ENCODE measurements at places on chromosomes 4 and X.

- DNase-seq, result no peak
Measured at GRCh38 chr4:173267711-173268110, 66.4 kb downstream of the HMGB2 start.

DNA sequence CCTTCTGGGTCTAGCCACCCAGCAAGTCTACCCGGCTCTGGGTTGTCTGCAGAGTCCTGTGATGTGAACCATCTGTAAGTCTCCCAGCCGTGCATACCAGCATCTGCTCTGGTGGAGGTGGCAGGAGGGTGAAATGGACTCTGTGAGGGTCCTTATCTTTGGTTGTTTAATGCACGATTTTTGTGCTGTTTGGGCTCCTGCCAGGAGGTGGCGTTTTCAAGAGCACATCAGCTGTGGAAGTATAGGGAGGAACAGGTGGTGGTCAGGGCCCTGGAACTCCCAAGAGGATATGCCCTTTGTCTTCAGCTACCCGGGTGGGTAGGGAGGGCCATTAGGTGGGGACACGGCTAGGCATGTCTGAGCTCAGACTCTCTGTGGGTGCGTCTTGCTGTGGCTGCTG, 66.5 kb upstream of the ZFP42 start:
- DNase-seq, result no peak

DNA sequence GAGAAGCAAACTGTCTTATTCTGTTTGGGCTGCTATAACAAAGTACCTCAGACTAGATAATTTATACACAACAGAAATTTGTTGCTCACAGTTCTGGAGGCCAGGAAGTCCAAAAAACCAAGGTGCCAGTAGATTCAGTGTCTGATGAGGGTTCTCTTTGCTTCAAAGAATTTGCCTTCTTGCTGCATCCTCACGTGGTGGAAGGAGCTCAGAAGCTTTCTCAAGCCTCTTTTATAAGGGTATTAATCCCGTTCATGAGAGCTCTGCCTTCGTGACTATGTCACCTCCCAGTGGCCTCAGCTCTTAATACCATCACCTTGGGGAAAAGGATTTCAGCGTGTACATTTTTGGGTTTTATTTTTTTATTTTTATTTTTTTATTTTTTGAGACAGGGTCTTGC, 20.1 kb downstream of the CA5B start:
- DNase-seq, result no peak

DNA sequence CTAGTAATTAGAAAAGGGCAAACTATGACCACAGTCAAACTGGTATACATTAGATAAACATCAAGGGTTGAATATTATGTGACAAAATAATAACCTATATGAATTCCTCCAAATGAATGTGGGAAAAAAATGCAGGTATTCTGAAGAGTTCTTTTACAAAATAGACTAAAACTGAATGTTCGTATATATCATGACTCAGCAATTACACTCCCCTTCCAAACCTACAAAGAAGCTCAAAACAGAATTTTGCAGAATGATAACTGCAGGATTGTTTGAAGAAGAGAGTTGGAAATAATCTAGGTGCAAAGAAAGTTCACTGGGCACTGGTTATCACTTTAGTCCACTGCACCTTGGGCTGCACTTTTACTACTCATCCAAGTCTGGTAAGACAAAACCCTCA, 134.1 kb downstream of the GABRG1 start:
- no peak for DNase-seq

DNA sequence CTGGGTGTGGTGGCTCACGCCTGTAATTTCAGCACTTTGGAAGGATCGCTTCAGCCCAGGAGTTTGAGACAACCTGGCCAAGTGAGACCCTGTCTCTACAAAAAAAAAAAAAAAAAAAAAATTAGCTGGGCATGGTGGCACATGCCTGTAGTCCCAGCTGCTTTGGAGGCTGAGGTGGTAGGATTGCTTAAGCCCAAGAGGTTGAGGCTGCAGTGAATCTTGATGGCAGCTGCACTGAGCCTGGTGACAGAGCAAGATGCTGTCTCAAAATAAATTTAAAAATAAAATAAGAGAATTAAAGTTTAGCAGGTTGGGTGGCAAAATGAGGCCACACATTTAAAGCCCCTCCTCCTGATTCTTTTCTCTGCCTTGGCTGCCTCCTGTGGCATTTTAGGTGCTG, 47.1 kb downstream of the HTT start:
- no peak for DNase-seq

- no peak for DNase-seq
Measured at GRCh38 chr4:153468587-153468986, 2.4 kb downstream of the TMEM131L start.

- DNase-seq, result no peak
Measured at GRCh38 chrX:39059866-39060265, 258.6 kb downstream of the MID1IP1 start.

- DNase-seq, result no peak
Measured at GRCh38 chr4:2788532-2789103, 4.3 kb upstream of the SH3BP2 start.

GRCh38 chr4:131091896-131092295, 1995.9 kb downstream of the C4orf33 start:
- DNase-seq, result no peak

DNA sequence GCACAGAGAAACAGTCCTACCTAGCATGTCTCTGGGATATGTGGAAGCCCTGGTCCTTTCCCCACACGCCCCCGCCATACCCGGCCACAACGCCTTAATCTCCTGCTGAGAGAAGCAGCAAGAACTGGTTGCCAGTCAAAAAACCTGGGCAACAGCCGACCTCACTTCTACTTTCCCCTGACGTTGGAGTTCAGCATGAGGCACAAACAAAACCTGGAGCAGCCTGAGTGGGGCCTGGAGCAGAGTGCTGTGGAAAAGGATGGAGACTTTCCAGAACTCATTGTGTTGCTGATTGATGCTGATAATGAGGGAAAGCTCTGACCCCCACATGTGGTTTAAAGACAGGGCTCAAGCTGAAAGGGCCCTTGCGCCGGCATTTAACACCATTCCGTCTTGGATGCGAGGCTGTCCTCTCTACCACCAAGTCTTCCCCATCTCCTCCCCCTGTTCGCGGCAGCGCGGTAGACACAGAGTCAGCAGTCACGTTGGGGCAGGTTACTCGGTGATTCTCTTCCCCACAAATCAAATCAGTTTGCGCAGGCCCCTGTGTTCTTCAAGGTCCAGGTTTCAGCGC, 666 bp downstream of the CCDC158 start:
- no peak for DNase-seq

DNA sequence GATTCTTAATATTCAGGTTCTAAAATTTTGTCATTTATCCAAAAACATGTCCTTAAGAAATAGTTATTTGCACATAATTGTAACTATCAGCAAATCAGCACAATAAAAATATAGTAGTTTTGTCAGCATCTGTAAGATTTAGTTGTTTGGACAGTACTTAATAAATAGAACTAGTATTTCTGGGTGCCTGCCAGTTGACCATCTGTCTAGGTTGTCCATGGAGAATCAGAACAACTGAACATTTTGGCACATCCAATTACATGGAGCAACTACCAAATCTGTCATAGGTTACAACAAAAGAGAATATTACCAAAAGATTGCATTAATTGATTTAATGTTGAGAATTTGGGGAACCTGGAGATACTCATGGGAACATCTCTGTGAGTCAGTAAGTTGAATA, 305.5 kb upstream of the TACR3 start:
- DNase-seq, result no peak

DNA sequence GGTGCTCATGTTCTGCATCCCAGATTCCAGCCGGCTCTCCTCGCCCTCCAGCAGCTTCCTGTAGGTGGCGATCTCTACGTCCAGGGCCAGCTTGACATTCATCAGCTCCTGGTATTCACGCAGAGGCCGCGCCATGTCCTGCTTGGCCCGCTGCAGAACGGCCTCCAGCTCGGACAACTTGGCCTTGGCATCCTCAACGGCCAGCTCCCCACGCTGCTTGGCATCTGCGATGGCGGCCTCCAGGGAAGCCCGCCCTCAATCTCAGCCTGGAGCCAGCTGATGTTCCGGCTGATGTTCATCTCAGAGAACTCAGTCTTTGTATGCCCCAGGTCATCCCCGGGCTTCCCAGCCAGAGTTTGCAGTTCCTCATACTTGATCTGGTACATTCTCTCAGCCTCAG, 431.8 kb upstream of the DIPK2B start:
- no peak for DNase-seq

- DNase-seq, result peak; percentile 47
Measured at GRCh38 chrX:641671-642435, 11.3 kb downstream of the SHOX start.

- no peak for DNase-seq
Measured at GRCh38 chr4:7837597-7838135, 102.0 kb downstream of the AFAP1 start.

- DNase-seq, result peak; percentile 48
Measured at GRCh38 chr4:38621028-38621684, 42.8 kb upstream of the KLF3 start.

- no peak for DNase-seq
Measured at GRCh38 chr4:39961311-39961877, 16.3 kb downstream of the PDS5A start.

DNA sequence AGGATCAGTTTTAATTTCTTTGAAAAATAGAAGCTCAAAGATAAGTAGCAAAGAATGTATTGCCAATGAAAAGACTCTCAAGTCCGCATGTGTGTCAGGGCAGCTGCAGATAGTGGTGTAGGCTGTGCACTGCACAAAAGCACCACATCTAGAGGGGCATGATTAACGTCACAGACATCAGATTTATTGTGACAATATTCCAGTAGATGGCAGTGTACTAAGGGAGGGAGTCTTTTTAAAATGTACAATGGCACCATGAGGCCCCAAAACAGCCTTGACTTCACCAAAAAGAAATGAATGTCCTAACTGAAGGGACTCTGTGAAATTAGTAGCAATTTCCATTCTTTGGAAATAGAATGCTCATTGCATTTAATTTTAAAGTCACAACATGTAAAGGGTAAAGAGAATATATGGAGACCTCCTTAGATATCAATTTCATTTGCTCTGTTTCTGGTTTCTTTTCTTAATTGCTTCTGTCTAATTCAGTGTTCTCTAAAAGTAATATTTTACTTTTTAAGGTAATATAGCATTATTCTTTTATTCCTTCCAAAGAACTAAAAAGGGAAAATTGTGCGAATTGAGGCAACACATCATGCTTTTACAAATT, 98.4 kb downstream of the ZNF827 start:
- DNase-seq, result no peak

GRCh38 chr4:45062935-45063545, 336.7 kb upstream of the GNPDA2 start:
- DNase-seq, result no peak

DNA sequence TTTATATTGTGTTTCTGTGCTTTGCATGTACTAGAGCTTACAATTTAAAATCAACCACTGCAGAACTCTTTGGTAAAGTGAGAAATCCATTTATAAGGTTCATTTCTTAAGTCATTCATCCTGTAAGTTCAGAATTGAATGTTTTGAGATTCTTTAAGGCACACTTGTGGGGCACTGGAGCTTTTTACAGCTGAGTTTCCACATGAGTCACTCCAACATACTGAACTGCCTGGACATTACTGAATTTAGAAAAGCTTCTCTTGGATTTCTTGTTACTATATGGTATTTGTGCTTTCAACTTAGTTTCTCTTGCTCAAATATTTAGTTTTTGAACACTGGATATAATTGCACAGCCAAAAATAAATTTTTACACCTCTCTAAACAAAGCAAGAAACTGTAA, 226.3 kb downstream of the PACRGL start:
- DNase-seq, result no peak

- DNase-seq, result no peak
Measured at GRCh38 chrX:72308209-72308565, 2.5 kb upstream of the CITED1 start.

DNA sequence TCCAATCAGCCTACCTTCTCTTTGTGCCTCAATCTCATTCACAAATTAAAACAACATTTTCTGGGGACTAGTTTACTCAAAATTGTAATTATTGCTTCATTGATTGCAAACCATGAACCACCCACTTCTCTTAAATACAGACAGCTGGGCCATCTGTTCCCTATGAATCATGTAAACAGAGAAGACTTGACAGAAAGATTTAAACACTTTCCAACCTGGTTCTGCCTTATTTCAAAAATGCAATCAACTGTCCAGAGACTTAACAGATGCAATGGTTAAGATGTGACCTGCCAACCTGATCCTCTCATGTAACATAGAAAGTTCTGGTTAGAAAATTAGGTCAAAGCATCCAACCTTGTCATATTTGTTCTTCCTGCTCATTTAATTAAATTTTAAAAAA, 20.8 kb upstream of the SERTM2 start:
- DNase-seq, result no peak

- DNase-seq, result no peak
Measured at GRCh38 chrX:48792219-48792618, 5.8 kb downstream of the GATA1 start.

- DNase-seq, result no peak
Measured at GRCh38 chr4:119190354-119190753, 22.2 kb upstream of the USP53 start.

DNA sequence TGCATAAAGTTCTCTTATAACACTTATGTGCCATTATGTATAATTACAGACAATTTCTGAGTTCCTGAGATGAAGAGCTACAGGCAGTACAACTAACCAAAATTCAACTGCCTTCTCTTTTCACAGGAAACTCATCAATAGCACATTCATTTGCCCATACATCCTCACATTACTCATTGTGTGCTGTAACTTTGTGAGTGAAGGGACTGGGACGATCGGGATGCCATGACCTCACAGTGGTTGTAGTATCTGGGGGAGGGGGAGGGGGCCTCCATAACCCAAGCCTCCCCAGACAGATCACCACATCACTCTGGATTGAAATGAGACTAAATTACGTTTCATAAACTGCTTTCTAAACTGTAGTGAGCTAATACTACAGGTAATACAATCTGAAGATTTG, 60.7 kb downstream of the ABCG2 start:
- DNase-seq, result no peak

- DNase-seq, result no peak
Measured at GRCh38 chr4:162911349-162911748, 255.3 kb downstream of the NAF1 start.

- DNase-seq, result no peak
Measured at GRCh38 chrX:139738581-139738980, 30.6 kb upstream of the MCF2 start.

- DNase-seq, result no peak
Measured at GRCh38 chr4:163744861-163745260, 250.4 kb downstream of the TMA16 start.

DNA sequence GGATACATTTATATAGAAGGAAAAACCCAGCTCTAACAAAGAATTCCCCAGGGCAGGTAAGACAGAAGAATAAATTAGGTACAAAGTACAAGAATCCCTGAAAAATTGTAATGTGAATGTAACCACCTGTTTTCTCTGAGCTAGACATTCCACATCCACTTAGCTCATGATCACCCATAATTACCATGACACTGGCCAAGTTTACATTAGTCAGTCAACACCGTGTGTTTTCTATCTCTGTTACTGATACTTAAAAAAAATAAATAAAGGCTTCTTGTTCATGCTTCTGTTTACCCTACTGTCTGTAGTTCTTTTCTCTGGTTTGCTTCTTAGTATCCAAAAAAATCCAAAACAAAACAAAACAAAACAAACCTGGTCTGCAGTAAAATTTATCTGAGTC, 66.0 kb downstream of the CBLL2 start:
- DNase-seq, result no peak

- DNase-seq, result no peak
Measured at GRCh38 chr4:128819082-128819742, 9.7 kb downstream of the JADE1 start.

All from stimulated activated effector memory CD8-positive, alpha-beta T cell treated with anti-CD3 and anti-CD28 coated beads, Interleukin-12 subunit alpha, Interleukin-12 subunit beta, amount 100 ng/mL, for 72 hours (primary cell).